ENCODE measurements at places on chromosomes 5 and 9.

DNA sequence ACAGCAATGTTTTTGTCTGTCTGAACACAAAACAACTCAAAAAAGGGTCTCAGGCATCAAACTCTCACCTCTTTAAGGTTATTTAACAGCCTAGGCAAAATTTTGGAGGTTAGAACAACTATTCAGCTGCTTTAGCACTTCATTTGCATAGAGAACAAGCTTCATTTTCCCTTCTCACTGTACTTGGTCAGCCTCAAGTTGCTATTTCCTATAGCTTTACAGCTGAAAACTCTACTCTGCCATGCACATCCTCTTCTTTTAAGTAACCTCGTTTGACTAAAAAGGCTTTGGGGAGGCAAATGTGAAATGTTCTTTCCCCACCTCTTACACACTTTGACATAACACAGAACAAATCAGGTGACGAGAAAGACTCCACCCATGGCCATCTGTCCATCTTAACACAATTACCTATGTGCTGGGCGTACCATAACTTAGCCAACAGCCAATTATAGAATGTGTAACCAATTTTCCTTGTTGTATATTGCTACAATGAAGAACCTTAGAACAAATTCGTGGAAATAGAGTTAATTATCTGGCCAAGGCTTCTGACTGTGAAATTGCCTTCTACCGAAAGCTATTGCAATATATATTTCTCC lies 195.7 kb downstream of the DCP2 start:
- no peak for DNase-seq

GRCh38 chr9:135239100-135239768 lies 151.8 kb downstream of the OLFM1 start:
- no peak for DNase-seq

GRCh38 chr5:16970260-16970659 lies 34.2 kb upstream of the MYO10 start:
- no peak for DNase-seq

DNA sequence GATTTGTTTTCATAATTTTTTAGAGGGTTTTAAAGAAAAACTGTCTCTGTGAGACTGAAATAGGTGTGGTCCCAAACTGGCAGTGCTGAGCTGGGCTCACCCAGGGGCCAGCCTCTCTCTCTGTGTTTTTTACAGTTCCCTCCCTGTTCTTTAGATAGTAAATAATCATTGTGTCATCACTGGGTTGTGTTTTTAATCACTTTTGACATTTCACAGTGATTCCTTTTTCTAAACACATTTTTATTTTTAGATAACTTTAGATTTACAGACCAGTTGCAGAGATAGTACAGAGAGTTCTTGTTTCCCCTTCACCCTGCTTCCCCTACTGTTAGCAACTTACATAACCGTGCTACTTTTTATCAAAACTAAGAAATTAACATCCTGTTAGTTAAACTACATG lies 44.4 kb downstream of the MAP1B start:
- DNase-seq = no peak

DNA sequence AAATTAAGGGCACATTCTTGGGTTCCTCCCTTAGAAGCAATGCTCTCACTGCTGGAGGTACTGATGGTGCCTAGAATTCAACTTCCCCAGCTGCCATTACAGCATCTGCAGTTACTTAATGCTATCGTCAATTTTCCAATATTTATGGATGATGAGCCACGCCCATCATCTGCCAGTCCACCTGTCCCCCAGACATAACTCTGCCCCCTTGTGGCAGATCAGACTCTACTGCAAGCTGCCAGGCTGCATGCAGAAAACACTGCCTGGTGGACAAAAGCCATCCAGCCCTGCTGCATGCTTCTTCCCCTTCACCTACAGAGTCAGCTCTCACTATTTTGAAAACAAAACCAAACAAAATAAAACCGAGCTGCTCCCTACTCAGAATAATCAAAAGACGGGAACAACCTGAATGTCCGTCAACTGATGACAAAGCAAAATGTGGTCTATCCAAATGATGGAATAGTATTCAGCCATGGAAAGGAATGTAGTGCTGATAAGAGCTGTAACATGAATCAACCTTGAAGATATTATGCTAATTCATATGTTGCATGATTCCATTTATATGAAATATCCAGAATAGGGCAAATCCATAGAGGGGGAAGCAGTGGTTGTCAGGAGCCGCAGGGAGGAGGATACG lies 66.4 kb downstream of the RETREG1 start:
- DNase-seq = peak; percentile 71

DNA sequence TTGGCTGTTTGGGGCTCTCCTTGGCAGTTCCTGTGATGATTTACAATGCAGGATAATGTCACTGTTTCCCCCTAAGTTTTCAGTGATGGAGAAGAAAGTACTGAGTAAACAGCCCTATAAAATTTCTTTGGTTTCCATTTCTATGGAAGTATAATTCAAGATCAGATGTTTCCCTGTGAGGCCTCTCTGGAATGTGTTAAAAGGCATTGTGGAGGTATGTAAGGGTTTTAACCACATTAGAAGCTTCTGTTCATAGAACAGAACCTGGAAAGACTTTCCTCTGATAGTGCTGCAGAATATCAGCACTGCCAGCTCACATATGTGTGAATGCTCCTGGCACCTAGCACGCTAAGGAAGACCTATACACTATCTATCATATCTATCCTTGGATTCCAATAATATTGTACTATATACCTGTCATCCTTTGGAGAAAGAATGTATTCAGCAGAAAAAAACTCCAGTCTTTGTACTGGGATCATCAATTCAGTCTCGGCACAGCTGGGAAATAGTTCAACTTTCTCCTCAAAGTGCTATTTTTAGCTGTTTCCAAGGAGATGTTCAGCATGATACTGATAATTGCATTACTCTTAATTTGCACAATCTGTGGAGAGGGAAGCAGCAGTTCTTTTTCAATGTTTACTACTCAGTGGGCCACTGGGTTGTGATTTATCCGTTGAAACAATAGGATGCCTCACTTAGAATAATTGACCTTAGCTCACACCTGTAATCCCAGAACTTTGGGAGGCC lies 21.9 kb downstream of the TTC1 start:
- no peak for DNase-seq

DNA sequence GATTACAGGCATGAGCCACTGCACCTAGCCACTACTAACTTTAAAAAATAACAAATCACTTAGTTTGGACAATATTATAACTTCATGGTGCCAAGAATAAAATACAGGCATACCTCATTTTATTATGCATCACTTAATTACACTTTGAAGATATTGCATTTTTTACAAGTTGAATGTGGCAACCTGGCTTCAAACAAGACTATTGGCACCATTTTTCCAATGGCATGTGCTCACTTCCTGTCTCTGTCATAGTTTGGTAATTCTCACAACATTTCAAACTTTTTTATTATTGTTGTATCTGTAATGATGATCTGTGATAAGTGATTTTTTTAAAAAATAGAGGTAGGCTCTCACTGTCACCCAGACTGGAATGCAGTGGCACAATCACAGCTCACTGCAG lies 49.9 kb upstream of the ERBIN start:
- no peak for DNase-seq

DNA sequence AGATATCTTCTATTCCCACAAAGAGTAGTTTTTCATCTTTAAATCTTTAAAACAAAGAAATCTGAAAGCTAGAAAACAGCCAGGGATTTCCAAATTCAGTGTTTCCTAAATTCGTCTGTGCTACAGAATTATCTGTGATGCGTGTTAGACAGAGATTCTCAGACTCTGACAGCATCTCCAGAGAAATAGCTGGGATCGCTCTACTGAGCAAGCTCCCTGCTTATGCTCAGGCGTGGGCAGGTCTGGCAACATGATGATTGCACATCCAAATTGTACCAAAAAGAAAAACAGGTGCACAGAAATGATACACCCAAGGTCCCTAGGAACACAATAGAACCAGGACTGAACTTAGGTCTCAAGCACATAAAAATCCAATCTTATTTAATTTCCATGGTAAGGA lies 22.8 kb upstream of the CRHBP start:
- DNase-seq = no peak

DNA sequence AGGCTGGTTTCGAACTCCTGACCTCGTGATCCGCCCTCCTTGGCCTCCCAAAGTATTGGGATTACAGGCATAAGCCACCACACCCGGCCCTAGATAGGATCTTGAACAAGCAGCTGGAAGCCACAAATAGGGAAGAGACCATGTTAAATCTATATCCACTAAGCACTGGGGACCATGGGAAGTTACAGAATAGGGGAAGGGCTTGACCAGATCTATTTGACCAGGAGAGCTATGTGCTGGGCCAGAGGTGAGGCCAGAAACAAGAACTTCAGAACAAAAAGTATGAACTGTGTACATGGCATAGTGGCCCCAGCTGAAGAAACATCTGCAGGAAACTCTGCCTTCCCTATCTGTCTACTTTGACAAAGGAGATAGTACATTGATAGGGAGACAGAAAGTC lies 10.8 kb downstream of the KLF4 start:
- DNase-seq = no peak

DNA sequence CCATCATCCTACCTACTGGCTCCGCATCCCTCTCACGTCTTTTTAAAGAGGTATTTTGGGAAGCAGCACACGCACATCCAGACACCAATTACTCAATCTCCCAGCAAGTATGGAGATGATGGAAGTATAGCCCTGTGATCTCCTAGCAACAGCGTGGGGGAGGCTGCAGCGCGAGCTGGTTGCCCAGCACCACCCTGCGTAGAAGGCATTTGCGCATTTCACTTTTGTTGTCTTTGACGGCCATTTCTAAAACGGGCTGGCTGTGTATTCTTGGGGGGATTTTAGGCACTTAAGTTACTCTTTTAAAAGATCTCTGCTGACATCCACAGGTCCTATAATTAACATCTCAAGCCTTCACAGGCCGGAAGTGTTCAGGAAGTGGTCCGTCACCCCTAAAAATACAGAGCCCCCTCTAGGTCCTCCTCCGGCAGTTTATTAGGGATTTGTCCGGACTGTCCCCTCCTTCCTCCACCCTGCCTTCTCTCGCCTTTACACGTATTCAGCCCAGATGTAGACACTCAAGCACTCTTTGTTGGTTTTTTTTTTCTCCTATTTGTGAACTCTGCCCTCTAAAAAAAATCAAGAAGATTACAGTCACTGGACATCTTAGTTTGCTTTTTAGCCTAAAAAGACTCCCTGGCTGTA lies 371.4 kb downstream of the NTRK2 start:
- no peak for DNase-seq

GRCh38 chr5:143498821-143499220 lies 95.3 kb upstream of the NR3C1 start:
- DNase-seq = no peak

DNA sequence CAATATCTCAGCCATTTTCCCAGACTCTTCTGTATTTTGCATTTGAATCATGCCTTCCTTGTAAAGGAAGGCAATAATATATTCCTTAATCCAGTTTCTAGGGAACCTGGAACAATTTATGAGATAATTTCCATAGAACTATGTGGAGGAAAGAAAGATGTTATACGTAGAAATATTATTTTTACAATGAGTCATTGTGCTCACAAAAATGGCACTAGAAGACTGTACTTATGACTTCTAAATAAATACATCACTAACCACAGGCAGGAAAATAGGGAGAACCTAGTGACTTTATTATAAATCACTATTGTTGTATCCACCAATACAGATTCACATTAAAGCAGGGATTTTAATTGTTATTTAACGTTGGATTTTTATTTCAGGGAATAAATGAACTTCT lies 87.6 kb downstream of the FBXO38 start:
- no peak for DNase-seq

DNA sequence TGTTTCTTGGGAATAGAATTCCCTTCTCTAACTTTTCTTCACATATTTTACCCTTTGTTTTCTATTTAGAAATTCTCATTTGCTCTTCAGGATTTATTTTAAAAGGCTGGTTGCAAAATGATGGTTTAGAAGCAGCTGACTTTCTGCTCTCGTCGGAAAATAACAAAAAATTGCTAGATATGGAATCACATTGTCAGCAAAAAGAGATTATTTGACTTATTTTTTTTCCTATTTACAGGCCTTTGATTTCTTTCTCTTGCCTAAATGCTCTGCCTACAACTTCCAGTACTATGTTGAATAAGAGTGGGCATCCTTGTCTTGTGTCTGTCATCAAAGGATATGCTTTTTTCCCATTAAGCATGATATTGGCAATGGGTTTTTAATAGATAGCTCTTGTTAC lies 1619.1 kb upstream of the ACO1 start:
- no peak for DNase-seq

GRCh38 chr9:110069326-110070248 lies 138.4 kb downstream of the C9orf152 start:
- DNase-seq = no peak

DNA sequence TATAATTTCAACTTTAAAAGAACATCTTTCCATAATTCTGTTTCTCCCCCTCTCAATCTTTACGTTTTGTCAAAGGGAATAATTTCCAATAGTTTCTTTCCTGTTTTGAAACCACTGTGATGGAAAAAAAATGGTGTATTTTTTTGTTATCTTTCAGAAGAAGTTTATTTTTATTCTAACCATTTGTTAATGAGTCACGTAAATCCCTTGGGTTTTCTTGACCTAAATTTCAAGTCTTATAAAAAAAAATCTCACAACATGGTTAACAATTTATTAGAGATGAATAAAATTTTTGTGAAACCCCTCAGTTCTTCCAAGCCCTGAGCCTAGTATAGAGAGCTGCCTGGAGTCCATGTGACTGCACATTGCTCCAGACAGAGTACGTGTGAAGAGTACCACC lies 106.1 kb upstream of the FBXL17 start:
- no peak for DNase-seq

DNA sequence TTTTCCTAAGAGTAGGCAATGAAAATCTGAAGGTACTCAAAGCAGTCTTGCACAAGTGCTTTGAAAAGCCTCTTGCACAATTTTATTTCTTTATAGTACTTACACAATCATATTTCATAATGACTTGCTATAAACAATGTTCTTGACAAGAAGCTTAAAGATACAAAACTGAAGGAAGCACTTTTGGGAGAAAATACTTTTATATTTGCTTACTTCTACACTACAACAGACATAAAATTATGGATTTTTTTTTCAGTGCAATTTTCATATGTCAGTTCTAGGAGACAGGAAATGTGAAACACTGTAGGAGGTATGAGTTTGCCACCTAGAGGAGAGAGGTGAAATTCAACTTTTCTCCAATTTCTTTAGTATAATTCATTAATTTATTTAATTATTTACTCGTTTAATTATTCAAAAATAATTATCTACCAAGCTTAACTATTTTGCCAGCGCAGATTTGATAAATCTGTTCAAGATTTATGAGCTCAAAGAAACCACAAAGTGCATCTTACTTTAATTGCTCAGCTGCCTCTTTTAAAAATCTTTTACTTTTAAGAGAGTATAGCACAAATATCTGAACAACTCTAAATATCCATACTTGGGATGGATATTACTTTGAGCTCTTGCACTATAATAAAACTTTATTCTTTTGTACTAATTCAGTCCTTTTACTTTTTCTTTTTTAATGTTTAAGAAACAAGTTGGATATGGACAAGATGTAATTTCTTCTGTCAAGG lies 29.0 kb upstream of the CDKN2B start:
- DNase-seq = peak; percentile 16

GRCh38 chr5:16712620-16713019 lies 95.8 kb upstream of the RETREG1 start:
- DNase-seq = no peak

GRCh38 chr9:68480807-68481206 lies 59.9 kb downstream of the TMEM252 start:
- DNase-seq = no peak

- DNase-seq = no peak
Measured at GRCh38 chr9:117029341-117029740, 342.2 kb downstream of the TRIM32 start.

All from activated CD4-positive, alpha-beta T cell treated with anti-CD3 and anti-CD28 coated beads, Interleukin-10, Interleukin-2, amounts not matched to agents 100 ng/mL and 50 ng/mL, durations not matched to agents 16 hours and 8 hours (primary cell).